ENCODE measurements at places on chromosomes 3 and 15.
A peak's percentile ranks its signal among the peaks of the same experiment; 100 is the strongest.

- peak; percentile 18 for DNase-seq
Measured at GRCh38 chr15:55407498-55408011, 604 bp downstream of the CCPG1 start.

DNA sequence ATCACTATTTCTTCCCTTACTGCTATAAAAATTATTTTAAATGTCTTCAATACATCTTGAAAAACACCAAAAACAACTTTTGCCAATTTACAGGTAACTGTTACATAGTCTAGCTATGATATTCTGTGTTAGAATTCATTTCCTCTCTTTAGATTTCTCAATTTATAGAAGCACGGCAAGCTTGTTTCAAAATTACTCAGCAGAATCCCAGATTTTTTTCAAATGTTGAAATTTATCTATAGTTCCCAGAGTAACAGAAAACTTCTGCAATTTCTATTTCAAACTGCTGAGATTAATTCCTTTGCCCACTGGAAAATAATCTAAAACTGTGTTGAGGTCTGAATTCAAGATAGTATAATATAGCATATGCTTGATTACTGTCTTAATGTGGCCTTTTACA lies 41.2 kb downstream of the CCPG1 start:
- no peak for DNase-seq

DNA sequence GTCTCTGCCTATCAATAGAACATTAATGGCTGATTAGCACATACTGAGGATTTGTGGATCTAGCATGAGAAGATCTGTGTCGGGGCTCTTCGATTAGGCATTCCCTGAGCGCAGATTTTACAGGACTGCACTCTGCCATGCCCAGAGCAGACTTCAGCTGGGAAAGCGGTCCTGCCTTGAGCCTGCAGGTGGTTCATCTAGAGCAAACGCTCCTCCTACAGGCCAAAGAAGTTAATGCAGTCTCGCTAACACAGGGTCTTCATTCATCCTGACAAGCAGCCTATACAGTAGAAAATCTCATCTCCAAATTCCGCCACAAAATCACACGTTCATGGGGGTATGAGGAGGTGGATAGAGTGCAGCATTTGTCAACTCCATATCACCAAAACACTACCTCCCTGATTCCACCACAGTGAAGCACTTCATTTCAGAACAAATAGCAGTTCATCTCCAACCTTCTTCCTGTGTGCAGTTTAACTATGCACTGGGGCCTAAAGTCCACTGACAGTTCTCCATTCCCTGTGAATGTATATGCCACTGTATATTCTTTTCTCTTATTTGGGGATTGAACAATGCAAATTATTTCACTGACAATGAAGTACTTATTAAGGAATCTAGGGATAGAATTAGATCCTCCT lies 405.8 kb downstream of the IGSF11 start:
- peak; percentile 73 for DNase-seq

GRCh38 chr15:79641841-79642240 lies 209.7 kb downstream of the MINAR1 start:
- DNase-seq = no peak

GRCh38 chr3:147655236-147655635 lies 246.1 kb downstream of the ZIC1 start:
- no peak for DNase-seq

GRCh38 chr3:76824658-76825240 lies 215.2 kb upstream of the ROBO2 start:
- DNase-seq = no peak

- no peak for DNase-seq
Measured at GRCh38 chr3:197468167-197468566, 87.6 kb downstream of the BDH1 start.

DNA sequence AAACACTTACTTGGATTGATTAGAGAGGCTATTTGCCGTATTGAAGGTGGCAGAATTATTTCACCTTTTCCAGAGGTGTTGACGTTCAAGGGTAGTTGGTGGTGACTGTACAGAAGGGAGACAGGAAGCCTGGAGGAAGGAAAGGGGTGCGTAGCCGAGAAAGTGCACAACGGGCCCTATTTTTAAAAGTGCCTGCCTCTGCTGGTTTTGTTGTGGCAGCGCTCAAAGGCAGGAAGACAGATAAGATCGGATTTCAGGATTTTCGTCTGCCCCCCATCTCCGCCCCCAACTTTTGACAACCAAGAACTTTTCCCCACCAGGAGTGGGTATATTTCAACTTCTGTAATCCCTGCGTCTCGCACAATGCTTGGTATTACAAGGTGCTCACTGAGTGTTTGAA lies 38.5 kb downstream of the SMAD3 start:
- DNase-seq = no peak

GRCh38 chr3:169952045-169952444 lies 14.6 kb upstream of the SEC62 start:
- no peak for DNase-seq

- DNase-seq = no peak
Measured at GRCh38 chr3:29064085-29064484, 216.8 kb upstream of the RBMS3 start.

DNA sequence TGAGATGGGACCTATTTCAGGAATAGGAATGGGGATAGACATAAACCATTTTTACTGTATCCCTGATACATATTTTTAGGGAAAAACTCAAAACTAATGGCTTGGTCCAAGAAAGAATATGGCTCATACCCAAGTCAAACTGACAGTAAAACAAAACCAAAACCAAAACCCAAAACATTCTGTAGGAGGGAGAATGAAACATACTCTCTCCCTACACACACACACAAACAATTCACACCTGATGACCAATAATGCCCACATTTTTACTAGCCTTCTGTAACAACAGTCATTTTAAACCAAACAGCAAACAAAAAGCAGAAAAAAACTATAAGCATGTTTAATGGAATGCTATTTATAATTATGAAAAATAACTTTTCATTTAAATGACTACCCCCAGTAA lies 74.9 kb downstream of the NBEAL2 start:
- DNase-seq = no peak

GRCh38 chr15:60875681-60876080 lies 353.4 kb downstream of the RORA start:
- DNase-seq = no peak

GRCh38 chr3:4432259-4432658 lies 34.8 kb downstream of the SUMF1 start:
- DNase-seq = no peak

DNA sequence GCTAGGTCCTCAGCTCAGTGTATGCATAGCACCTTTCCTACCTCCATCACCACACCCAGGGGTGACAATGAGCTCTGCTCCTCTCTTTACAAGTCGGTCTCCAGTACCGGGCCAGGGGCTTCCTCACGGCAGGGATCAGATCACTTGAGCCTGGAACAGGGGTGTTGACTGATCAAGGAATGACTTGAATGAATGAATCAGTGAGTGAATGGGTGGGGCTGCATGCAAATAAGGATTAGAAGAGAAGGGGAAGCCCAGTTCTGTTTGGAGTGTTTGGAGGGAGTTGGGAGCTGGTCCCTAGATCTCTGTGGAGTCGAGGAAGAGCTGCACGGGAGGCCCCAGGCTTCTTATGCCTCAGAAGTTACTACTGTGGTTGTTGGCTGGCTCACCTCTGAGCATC lies 87.0 kb downstream of the TMEM266 start:
- DNase-seq = no peak

- DNase-seq = no peak
Measured at GRCh38 chr3:178440043-178440442, 96.2 kb upstream of the KCNMB2 start.

- DNase-seq = no peak
Measured at GRCh38 chr3:66747261-66747660, 246.4 kb upstream of the LRIG1 start.

- DNase-seq = no peak
Measured at GRCh38 chr3:152302521-152303021, 33.8 kb downstream of the MBNL1 start.

DNA sequence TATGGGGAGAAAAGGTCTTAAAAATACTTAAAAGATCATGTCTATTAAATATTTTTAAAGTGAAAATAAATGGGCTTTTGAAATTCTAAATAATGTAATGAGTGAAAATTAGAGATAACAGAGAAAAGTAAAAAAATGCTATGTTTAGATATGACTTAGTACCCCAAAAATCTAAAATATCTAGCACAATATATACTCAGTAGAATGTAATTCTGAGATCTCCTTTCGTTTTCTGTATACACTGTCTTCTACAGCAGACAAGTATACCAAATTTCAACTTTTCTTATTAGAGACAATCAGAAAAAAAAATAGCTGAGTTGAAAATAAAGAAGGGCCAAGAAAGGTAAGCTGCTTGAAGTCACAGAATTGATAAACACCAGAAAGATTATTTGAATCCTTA lies 140.8 kb downstream of the ADAM10 start:
- DNase-seq = no peak

DNA sequence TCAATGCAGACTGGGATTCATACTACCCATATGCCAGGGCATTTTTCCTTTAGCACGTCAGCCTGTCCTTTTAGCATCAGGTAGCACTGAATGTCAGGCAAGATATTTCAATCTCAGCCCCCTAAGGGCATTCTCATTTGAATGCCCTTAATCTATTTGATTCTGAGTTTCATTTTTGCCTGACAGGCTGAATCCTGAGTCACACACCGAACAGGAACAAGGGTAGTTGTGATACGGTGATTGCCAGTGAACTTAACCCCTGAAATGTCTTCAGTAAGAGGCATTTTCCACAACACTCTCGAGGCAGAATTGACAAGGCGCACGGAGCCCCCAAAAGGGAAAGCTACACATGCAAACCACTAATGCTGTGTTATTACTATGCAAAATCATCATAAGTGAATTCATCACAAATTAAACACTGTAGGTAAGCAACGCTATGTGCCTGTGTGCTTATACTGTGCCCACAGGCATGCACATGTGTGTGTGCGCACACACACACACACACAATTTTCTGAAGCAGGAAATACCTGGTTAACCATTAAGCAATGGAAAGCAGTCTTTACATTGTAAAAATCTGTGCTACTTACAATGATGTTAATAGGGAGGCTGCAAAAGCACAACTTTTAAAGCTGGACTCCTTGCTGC lies 130.4 kb downstream of the ZNF385D start:
- no peak for DNase-seq

Measured in NCI-H1436 (cell line).